ENCODE measurements at places on chromosomes 2 and 18. TPM values are rescaled to one million over a fixed set of nuclear protein-coding genes. Genes with fewer than 3 reads are reported as not detected.

- no peak for DNase-seq
These were observed 11.2 kb downstream of the EFR3B start for GRCh38 chr2:25053041-25053440.

GRCh38 chr2:204897561-204897960, 352.3 kb downstream of the PARD3B start:
- DNase-seq: no peak

The ZDBF2 gene
- total RNA-seq: 47.5 TPM

The PTPRN gene
- total RNA-seq: 104 TPM

DNA sequence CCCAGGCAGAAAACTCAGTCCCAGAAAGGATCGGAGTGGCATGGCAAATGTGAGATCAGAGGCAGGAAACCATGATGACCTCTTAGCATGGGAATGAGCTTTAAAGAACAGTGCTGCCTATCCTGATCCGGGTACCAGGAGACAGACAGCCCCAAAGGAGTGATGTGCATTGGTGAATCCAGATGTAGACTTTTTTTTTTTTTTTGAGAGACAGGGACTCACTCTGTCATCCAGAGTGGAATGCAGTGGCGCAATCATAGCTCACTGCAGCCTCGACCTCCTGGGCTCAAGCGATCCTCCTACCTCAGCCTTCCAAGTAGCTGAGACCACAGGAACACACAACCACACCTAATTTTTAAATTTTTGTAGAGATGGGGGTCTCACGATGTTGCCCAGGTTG, 122.7 kb downstream of the VAPA start:
- DNase-seq: no peak

GRCh38 chr2:20469595-20469994, 22.7 kb downstream of the RHOB start:
- no peak for DNase-seq

The TEX44 gene
- total RNA-seq: not detected

The HTR2B gene
- not detected for total RNA-seq

DNA sequence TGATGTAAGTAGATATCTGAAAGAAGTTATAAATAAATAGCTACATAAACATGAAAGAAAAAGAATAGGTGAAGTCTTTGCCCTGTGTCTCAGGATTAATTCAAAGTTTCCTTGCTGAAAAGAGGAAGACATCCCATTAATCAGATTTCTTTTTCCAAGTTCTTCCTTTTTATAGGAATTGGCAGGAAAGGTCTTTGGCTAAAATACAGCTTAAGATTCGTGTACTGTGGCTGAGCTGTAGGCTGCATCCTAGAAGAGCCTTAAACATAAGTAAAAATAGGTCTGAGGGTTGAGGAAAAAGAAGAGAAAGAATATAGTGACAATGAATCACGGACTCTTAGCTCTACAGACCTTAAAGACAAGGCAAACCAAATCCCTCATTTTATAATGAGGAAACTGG, 579.9 kb downstream of the NRXN1 start:
- no peak for DNase-seq

All from glutamatergic neuron (in vitro differentiated cells).